ENCODE measurements at places on chromosomes 2 and 18.
A peak's percentile ranks its signal among the peaks of the same experiment; 100 is the strongest.

GRCh38 chr2:203982276-203982675 is 45.7 kb downstream of the ICOS start:
- no peak for DNase-seq

- no peak for DNase-seq
Measured at GRCh38 chr2:186995092-186995491, 146.1 kb upstream of the ZSWIM2 start.

DNA sequence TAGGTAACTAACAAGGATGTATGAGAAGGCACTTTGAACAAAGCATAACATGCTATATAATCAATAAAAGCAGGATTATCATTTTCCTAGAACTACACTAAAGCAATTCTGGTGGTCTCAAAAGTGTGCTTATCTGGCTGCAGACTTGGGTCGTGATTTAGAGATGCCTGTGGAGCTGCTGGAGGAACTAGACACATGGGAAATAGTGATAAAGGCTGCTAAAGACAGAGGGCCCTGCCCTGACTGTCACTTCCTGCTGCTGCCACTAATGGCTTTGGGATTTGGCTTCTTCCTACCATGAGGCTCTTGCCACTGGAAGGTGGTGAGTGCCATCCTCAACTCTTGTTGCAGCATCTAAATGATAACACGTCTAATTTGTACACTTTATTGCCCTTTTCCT is 22.5 kb downstream of the TMEM178A start:
- no peak for DNase-seq

GRCh38 chr2:129877795-129878775 is 101.4 kb upstream of the RAB6C start:
- DNase-seq = peak; percentile 67

DNA sequence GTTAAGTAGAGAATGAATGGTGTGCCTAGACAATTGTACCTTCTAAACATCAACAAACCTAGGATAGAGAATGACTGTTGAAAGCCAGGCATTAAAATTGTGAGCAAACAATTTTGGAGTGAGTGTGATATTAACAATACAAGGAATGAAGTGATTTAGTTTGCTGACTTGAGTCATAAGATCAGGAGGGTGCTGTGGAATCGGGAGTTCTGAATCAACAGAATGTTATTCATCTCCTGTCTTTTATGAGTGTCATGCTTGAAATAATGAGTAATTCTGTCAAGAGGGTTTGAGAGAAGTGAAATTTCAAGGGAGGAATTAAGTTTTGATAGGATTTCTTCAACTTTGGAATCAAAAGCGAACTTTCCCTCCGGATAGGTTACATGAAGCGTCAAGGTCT is 214.4 kb upstream of the DSEL start:
- no peak for DNase-seq

DNA sequence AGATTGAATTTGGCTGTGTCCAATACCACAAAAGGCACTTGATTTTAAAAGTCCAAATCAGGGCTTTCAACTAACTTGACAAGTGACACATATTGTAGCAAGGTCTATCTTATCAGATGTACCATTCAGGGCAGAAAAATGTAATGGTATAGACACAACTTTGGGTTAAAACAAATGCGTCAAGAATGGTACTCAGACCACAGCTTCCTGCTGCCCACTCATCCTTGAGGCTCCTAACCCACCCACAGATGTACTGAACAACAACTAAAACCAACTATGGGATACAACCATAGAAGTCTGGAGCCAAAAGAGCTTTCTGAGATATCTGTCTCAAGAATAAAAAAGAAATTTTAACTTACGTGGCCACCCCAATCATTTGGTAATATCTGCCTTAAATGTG is 105.2 kb downstream of the RBM43 start:
- no peak for DNase-seq

DNA sequence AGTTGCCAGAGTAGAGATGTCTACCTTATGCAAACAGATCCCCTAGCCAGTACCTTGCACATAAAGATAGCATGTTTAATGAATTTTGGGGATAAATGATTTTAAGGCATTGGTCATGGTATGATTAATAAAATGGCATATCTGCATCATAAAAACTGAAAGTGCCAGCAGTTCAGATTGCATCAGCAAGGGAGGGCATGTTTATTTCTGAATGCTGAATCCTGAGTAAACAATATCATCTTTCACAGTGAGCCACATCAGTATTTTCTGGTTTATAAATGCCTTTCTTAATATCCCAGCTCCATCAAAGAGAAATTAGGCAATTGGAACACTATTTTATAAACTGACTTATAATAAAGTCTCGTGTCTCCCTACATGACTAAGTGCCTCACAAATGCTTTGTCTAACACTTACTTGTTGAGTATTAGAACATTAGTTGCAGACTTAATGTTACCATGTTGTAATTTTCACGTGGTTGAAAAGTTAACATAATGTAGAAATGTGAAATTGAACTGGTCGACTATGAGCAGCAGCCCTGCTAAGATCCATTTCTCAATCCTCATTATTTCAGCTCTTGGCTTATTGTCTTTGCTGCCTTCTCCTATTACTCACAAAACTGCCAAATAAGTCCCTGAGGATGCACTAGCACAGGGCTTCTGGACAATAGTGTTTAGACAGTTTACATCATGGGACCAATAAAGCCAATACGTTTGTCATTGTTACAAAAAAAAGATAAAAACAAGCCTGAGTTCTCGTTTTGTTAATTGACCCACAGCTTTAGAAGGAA is 48.0 kb downstream of the LANCL1 start:
- DNase-seq = peak; percentile 49

GRCh38 chr2:236858661-236859060 is 227.0 kb upstream of the COPS8 start:
- DNase-seq = no peak

All from NCI-H1930 (cell line).